ENCODE measurements at places on chromosomes 4 and X. TPM values are rescaled to one million over a fixed set of nuclear protein-coding genes. Genes with fewer than 3 reads are reported as not detected.

- DNase-seq: no peak
Observed at GRCh38 chrX:44156726-44157125, 183.5 kb upstream of the NDP start.

GRCh38 chr4:152954741-152955140 is 18.6 kb downstream of the FHDC1 start:
- DNase-seq: no peak

The MAGEB1 gene
- total RNA-seq: not detected

DNA sequence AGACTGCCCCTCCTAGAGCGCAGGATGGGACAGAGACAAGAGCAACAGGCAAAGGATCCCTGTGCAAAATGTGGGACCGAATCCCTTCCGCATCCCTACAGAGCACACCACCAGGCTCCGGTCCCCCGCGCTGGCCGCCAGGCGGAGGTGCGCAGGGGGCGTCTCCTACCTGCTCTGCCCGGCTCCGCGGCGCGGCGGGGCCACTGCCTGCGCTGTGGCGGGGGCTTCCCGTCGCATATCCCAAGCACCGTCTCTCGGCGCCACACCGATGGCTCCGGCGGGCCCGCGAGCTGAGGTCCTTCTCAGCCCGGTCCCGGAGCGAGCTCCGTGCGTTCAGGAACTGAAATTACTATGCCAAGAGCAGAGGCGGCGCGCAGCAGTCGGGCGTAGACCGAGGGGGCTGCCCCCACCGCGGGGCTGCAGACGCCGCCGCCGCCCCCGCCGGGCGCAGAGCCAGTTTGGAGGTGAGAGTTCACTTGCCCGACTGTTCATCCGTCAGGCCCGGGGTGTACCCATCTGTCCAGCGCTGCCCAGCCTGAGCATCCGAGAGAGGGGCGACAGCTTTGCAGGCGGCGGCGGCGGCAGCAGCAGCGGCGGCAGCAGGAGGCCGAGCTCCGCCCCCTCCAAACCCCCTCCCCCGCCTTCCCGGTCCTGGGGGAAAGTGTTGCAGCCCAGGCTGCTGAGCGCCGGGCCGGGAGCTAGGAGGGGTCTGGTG is at the start of gene GPRIN3:
Gene GPRIN3 (minus strand): TSS at position 355 of the 715 bp plus-strand sequence. CDS start 57,690 bp downstream, outside the sequence.
- DNase-seq: peak; percentile 54

The MAGEB2 gene
- total RNA-seq: not detected

- no peak for DNase-seq
Observed at GRCh38 chr4:75995727-75996126, 5.0 kb upstream of the SDAD1 start.

The RBMXL3 gene
- not detected for total RNA-seq

Measured in right cardiac atrium (tissue), 5 donors.